ENCODE measurements at places on chromosomes 5 and 9. TPM values are rescaled to one million over a fixed set of nuclear protein-coding genes. Genes with fewer than 3 reads are reported as not detected.

DNA sequence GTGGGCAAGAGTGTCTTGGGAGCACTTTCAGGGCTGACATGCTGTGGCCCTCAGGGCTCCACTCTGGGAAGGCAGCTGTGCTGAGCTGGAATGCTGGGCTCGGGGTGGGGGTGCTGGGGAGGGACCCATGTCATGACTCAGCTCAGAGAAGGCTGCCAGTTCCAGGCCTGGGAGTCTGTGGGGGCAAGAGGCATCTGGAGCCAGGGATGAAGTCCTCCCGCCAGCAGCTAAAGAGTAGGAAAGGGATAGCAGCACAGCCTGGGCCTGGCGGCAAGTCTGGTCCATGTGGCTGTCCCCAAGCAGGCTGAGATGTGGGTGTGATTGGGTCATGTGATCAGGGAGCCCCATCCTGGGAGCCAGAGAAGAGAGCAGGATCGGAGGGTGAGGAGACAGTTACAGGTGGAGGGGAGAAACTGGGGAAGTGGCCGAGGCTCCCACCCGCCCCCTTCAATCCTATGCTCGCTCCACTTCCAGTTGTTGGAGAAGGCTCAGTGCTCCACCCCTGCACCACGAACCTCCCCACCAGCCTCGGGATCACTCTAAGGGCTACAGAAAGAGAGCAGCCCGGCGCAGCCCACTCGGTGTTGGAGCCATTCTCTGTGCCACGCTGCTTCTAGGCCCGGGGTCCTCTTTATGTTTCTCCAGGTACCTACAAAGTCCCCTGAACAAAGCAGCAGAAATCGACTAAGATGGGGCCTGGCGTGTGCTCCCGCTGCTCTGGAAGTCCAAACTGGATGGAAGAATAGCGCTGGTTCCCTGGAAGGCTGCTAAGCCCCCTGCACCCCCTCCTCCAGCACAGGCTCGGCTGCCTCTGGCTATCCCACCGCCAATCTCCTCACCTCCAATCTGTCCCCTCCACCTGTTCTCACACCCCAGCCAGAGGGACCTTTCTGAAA lies 12.0 kb downstream of the PDGFRB start:
- peak; percentile 62 for DNase-seq
- no peaks in the 10 kb centered on the region for H3K27me3 ChIP-seq
- H3K4me3 ChIP-seq = no peak overlapping the region
- no peaks in the 10 kb centered on the region for H3K36me3 ChIP-seq
- H3K4me1 ChIP-seq = no peaks in the 10 kb centered on the region

- H3K4me3 ChIP-seq = no peak overlapping the region
- H3K36me3 ChIP-seq = no peaks in the 10 kb centered on the region
- H3K27me3 ChIP-seq = no peaks in the 10 kb centered on the region
- H3K27ac ChIP-seq = peak overlapping the region; percentile 75
- no peaks in the 10 kb centered on the region for H3K4me1 ChIP-seq
Measured at GRCh38 chr5:74105126-74105780, 479.3 kb downstream of the ARHGEF28 start.

DNA sequence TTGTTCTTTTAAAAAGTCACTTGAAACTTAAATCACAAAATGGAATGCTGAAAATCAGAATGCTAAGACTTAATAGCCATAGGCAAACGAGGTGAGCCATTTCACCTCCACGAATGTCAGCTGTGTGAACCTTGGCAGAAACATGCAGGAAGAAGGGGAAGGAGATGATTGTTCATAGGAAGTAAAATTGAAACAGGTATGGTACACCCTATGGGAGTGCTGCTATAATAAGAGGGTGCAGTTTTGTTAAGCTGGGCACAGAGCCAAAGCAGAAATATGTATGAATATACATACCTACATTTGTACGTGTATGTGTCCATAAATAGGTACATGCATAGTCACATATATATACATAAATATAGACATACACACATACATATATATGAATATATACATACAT lies 51.0 kb upstream of the SPINK5 start:
- H3K36me3 ChIP-seq = no peaks in the 10 kb centered on the region
- no peaks in the 10 kb centered on the region for H3K4me1 ChIP-seq
- H3K4me3 ChIP-seq = no peak overlapping the region
- no peaks in the 10 kb centered on the region for H3K27me3 ChIP-seq

DNA sequence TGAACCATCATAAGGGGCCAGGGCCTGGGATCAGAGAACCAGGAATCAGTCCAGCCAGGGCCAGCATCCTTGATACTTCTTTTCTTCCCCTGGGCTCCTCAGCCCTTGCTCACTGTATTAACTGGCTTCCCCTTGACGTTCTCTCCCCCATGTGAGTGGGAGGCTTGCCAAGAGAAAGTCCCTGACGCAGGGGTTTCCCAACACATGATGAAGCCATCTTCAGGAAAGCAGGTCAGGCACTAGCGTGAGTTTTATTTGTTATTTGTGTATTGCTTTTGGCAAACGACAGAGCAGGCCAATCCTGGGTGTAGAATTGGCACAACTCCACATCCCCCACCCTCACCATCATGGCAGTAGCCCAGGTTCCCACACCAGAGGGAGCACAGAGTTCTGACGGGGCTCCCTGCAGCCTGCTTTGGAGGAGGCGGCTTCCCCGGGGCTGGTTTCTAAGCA lies 165.5 kb upstream of the NFIL3 start:
- peak; percentile 70 for DNase-seq
- no peaks in the 10 kb centered on the region for H3K36me3 ChIP-seq
- no peaks in the 10 kb centered on the region for H3K27me3 ChIP-seq
- peaks cover 9% of the 10 kb centered on the region for H3K4me1 ChIP-seq
- H3K4me3 ChIP-seq = no peak overlapping the region

GRCh38 chr5:18048449-18048848 lies 414.2 kb downstream of the TAF11L14 start:
- no peaks in the 10 kb centered on the region for H3K27me3 ChIP-seq
- H3K4me3 ChIP-seq = no peak overlapping the region
- H3K36me3 ChIP-seq = no peaks in the 10 kb centered on the region

DNA sequence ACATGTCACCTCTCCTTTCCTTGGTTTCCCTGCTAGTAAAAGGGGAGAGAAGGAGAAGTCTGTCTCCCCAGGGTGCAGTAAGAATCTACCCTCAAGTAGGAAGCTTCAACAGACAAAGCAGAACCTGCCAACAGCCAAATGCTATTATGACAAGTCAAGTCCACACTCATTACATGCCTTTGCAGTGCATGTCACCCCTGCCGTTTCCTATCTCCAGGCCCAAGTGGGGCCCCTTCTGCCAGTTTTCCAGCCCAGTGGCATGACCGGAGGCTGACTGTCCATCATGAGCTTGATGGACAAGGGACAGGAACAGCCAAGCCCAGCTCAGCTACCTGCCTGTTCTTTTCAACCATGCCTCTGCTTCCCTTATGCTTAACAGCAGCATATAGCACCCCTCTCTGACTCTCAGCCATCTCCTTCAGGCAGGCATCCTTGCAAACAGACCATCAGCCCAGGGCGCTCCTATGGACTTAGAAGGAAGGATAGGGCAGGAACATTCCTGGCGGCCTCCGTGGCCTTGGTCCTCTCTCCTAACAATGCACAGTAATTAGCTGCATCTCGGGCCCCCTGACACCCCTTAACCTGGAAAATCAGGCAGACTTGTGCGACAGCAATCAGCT lies 107.2 kb upstream of the RAD23B start:
- no peak overlapping the region for H3K4me3 ChIP-seq
- no peaks in the 10 kb centered on the region for H3K4me1 ChIP-seq
- no peaks in the 10 kb centered on the region for H3K36me3 ChIP-seq
- no peak for DNase-seq

GRCh38 chr5:91946870-91947269 lies 563.8 kb upstream of the ARRDC3 start:
- H3K27ac ChIP-seq = no peak overlapping the region
- H3K36me3 ChIP-seq = no peaks in the 10 kb centered on the region
- H3K27me3 ChIP-seq = no peaks in the 10 kb centered on the region
- no peak for DNase-seq
- no peaks in the 10 kb centered on the region for H3K4me1 ChIP-seq

DNA sequence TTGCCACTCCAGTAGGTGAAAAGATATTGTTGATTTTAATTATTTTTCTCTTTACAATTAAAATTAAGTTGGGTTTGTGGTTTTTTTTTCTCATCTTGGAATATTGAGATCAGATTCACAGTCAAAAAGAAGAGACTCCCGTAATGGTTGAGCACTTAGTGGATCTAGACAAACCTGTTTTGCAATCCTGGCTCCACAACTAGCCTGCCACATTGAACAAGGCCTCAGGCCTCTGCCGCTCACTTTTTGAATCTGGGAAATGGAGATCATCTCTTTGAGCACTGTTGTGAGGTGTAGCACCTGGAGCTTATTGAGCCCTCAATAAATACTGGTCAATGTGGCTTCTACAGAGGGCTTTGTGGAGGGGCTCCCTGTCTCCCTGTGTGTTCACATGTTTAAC lies 37.1 kb upstream of the RARS1 start:
- DNase-seq = no peak
- H3K36me3 ChIP-seq = no peaks in the 10 kb centered on the region
- H3K4me3 ChIP-seq = no peak overlapping the region

DNA sequence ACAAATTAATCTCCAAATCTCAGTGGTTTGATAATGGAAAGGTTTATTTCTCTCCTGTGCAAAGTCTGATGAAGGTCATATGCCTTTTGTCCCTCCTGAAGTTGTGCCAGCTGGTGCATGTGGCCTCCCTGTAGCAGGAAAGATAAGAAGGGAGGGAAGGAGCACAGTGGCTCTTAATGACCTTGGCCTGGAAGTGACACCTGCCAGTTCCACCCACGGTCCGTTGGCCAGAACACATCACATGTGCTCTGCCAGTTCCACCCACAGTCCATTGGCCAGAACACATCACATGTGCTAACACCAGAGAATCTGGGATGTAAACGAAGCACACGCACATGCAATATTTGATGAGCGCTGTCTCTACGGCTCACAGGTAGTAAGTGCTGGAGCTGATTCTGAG lies 130.9 kb downstream of the DOCK2 start:
- no peaks in the 10 kb centered on the region for H3K36me3 ChIP-seq
- H3K27ac ChIP-seq = no peak overlapping the region
- H3K4me1 ChIP-seq = no peaks in the 10 kb centered on the region
- no peaks in the 10 kb centered on the region for H3K27me3 ChIP-seq

- H3K4me3 ChIP-seq = no peak overlapping the region
- peaks cover 2% of the 10 kb centered on the region for H3K4me1 ChIP-seq
- peak; percentile 37 for DNase-seq
Measured at GRCh38 chr5:111730659-111731382, 26.2 kb downstream of the NREP start.

DNA sequence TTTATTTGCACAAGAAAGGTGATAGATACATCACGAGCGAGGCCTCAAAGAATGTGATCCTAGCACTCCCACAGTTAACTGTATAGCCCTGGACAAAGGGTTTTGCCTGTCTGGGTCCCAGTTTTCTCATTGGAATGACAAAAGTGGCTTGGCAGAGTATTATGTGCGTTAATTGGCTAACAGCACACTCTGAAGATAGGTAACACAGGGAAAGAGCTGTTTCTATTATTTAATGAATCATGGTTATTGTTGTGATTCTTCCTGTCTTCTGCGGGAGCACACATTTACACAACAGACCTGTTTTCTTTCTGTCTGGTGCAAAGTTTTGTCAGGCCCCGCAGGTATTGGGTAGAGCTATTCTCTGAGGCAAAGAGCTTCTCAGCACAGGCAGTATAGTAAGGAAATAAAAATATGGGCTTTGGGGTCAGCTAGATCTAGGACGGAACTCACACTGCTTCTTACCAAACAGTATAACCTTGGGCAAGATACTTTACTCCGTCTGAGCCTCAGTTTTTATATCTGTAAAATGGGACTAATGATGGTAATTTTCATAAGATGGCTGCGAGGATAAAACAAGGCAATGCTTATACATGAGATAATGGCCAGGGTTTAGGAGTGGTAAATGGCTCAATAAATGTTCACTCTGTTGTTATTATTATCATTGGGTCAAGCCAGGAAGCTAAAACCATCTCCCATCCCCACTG lies 78.9 kb downstream of the PLAC8L1 start:
- no peaks in the 10 kb centered on the region for H3K27me3 ChIP-seq
- no peak overlapping the region for H3K4me3 ChIP-seq
- no peak for DNase-seq
- no peak overlapping the region for H3K27ac ChIP-seq
- H3K36me3 ChIP-seq = no peaks in the 10 kb centered on the region

GRCh38 chr5:32421075-32421474 lies 23.5 kb downstream of the ZFR start:
- no peak overlapping the region for H3K27ac ChIP-seq
- H3K4me3 ChIP-seq = no peak overlapping the region
- H3K27me3 ChIP-seq = no peaks in the 10 kb centered on the region
- DNase-seq = no peak
- peaks cover 4% of the 10 kb centered on the region for H3K4me1 ChIP-seq

DNA sequence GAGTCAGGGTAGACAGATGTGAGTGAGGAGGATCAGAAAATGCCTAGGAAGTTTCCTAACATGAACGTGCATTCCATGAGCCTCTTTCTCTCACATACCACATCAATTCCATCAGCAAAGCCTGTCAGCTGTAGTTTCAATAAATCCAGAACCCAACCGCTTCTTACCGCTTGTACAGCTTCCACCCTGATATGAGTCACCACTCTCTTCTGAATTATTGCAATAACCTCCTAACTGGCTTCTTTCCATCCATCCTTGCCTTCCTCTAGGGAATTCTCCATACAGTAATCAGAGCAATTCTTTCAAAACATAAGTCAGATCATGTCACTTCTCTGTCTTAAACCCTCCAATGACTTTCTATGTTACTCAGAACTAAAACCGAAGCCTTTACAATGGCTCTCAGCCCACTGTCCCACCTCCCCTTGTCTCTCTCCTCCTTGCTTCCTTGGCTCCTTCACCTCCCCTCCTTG lies 8.1 kb upstream of the RAD23B start:
- H3K4me1 ChIP-seq = peaks cover 3% of the 10 kb centered on the region
- H3K27me3 ChIP-seq = no peaks in the 10 kb centered on the region
- H3K27ac ChIP-seq = no peak overlapping the region
- no peak for DNase-seq

- H3K36me3 ChIP-seq = no peaks in the 10 kb centered on the region
- peaks cover 2% of the 10 kb centered on the region for H3K4me1 ChIP-seq
- DNase-seq = no peak
- H3K27ac ChIP-seq = no peak overlapping the region
- no peaks in the 10 kb centered on the region for H3K27me3 ChIP-seq
Measured at GRCh38 chr5:33319841-33320240, 120.9 kb upstream of the TARS1 start.

SLCO6A1 gene
- total RNA-seq = not detected
